Endothelial cell of umbilical vein (primary cell): ENCODE measurements at places on chromosomes 3 and 15. TPM values are rescaled to one million over a fixed set of nuclear protein-coding genes. Genes with fewer than 3 reads are reported as not detected.

The METTL6 gene
- 11.7 and 19.5 TPM in 2 replicates for total RNA-seq

The SOX14 gene
- not detected in 2 replicates for total RNA-seq

DNA sequence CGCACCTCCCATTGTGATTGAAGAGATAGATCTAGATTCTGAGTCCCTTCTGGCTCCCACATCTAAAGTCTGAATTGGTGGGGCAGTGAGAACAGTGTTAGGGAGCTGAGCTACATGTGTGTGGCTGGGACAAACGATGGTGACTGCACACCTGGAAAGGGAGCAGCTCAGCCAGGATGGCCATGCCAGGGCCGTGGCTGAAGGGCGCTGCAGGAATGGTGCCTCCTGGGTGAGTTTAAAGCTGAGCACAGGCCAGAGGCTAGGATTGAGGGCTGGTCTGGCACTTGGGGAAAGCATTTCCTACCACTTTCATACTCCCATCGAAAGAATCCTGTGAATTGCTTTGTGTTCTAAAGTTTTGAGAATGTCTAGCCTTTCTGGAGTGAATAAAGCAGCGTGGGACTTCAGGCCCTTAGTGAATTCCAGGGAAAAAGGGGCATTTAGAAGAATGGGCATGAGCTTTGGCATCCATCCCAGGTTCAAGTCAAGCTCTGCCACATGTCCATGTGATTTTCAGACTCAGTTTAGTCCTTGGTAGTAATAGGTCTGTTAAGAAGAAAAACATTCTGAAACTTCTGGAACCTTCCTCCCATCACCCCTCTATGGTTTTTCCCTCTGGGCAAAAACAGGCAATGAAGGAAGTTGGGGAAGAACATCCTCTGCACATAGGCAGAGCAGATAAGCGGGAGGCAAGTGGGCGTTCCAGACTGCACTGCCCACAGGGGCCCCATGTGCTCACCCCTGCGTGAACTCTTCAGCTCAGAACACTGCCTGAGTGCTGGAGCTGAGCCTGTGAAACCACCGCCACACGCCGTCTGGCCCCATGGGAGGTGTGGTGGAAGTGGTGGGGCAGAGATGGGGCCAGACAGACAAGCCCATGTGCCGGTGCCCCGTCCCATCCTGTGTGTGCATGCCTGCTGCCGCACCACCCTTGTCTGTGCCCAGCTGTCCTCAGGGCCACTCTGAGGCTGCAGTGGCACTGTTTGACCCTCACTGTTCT, 12.9 kb upstream of the CPNE9 start:
- DNase-seq: no peak
- H3K27ac ChIP-seq: no peak overlapping the region
- no peak overlapping the region for H3K4me3 ChIP-seq
- H3K36me3 ChIP-seq: peaks cover 2% of the 10 kb centered on the region
- no peaks in the 10 kb centered on the region for H3K27me3 ChIP-seq

- H3K4me1 ChIP-seq: no peaks in the 10 kb centered on the region
- H3K27ac ChIP-seq: no peak overlapping the region
- H3K4me3 ChIP-seq: no peak overlapping the region
- no peaks in the 10 kb centered on the region for H3K27me3 ChIP-seq
- DNase-seq: no peak
Observed at GRCh38 chr15:66481107-66481856, 16.3 kb downstream of the SNAPC5 start.

DNA sequence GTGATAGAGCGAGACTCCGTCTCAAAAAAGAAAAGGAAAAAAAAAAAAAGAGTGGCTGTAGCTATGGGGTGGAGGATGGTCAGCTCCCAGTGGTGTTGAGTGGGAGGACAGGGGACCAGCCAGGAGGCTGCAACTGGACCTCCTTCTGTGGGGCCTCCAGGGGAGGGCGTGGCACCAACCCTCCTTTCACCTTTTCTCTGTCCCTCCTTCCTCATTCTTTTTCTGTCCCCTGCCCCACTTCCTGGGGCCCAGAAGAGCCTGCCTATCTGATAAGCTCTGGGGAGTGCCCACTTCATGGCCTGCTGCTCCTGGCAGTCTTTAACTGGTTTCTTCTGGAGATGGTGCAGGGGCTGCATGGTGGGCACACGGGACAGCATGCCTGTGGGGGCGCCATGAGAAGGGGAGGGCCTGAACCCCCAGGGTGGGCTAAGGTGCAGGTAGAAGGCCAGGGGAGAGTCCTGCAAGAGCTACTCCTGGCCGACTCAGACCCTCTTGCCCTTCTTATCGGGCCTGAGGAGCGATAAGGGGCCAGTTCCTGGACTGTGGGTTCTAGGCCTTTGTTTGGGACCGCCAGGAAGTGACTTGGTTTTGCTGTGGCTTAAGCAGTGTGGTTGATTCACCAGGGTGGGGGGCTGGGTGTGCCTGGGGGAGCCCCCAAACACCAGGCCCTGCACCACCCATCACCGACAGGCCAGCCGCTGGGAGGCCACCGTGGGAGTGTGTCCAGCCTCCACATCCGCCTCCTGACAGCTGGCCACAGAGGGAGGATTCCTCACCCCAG, 49.4 kb upstream of the FLNB start:
- H3K27me3 ChIP-seq: no peaks in the 10 kb centered on the region
- H3K36me3 ChIP-seq: no peaks in the 10 kb centered on the region
- H3K4me1 ChIP-seq: peaks cover 27% of the 10 kb centered on the region
- H3K27ac ChIP-seq: no peak overlapping the region
- peak; percentile 48 for DNase-seq

- no peak for DNase-seq
- no peaks in the 10 kb centered on the region for H3K27me3 ChIP-seq
- H3K27ac ChIP-seq: no peak overlapping the region
Observed at GRCh38 chr3:129059311-129059958, 1.1 kb upstream of the GP9 start.

DNA sequence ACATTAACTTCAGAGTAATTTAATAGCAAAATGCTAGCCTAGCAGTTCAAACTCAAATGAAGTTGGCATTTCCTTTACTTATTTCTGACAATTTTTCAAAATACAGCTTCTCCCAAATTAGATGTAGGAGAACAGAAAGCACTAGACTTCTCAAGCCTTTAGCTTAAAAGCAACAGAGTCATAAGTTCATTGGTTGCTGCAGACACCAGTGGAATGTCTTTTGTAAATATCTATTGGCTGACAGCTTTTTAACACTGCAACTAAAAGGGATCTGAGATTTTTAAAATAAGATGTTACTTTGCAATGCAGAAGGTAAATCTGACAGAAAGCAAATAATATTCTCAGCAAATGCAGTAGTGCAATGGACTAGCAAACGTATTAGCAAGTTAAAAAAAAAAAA, 259.3 kb downstream of the TBL1XR1 start:
- no peaks in the 10 kb centered on the region for H3K27me3 ChIP-seq
- H3K27ac ChIP-seq: no peak overlapping the region
- H3K4me3 ChIP-seq: no peak overlapping the region
- H3K4me1 ChIP-seq: no peaks in the 10 kb centered on the region
- no peak for DNase-seq

DNA sequence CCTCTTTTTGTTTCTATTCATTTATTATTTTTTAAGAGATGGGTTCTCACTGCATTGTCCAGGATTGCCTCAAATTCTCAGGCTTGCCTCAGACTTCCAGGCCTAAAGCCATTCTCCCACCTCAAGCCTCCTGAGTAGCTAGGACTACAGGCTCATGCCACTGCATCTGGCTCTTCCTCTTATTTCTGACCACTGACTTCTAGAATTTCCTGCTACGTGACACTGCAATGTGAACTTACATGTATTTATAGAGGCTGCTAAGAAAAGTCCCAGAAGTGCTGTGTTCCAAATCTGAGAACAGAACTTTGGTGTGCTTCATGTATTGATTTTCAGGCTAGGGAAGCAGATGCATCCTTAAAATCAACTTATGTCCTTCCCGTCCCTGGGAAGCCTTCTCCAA, 407.4 kb downstream of the RSL24D1 start:
- H3K4me1 ChIP-seq: no peaks in the 10 kb centered on the region
- H3K36me3 ChIP-seq: no peaks in the 10 kb centered on the region
- no peak overlapping the region for H3K27ac ChIP-seq
- H3K4me3 ChIP-seq: no peak overlapping the region
- H3K27me3 ChIP-seq: no peaks in the 10 kb centered on the region

DNA sequence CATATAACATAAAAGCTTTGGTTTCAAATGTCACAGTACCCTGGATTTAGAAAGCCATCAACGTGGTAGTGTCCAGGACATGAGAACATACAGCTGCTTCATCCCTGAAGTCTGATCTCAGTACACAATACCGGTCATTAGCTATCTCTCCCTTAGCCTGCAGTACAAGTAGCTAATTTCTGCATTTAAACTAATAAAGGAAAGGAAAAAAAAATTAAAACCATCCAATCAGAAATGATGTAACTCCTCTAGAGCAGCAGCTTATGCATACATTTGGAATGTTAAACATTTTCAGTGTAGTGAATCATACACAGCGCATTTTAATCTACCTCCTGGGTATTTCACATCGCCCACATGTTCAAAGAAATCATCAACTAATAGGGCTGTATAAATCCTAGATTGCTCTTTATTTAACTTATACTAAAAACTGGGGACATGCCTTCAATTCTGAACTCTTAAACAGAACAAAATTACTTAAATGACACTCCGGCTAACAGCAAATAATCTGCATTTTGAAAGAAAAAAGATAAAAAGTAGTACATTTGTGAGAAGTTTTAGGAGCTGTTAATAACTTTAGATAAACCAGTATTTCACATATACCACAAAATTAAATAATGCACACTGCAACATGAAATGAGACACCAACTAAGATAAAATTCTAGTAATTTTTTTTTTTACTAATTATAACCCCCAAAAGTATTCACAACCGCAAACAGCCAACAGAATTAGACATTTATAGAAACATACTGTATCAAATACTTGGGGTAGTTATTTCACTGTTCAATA, 3.7 kb downstream of the IGF2BP2 start:
- peak; percentile 82 for DNase-seq
- peaks cover 53% of the 10 kb centered on the region for H3K4me1 ChIP-seq
- H3K27ac ChIP-seq: peak overlapping the region; percentile 84
- no peaks in the 10 kb centered on the region for H3K27me3 ChIP-seq
- no peaks in the 10 kb centered on the region for H3K36me3 ChIP-seq

DNA sequence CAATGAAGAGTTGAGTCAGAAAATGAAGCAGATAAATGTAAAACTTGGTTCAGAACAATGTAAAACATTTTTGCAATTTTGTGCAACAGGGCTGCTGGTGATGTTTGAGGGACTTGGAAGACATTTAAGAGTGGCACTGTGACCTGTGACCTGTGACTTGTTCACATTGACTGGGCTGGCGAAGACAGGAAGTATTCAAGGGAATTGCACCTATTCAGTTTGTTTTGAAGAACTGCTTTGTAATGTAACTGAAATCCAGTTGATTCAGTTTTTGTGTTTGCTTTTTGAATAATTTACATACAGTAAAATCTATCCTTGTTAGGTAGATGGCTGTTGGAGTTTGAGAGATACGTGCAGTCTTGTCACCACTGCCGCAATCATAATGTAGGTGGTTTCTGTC, 35.4 kb downstream of the MCTP2 start:
- DNase-seq: no peak
- no peaks in the 10 kb centered on the region for H3K27me3 ChIP-seq
- no peak overlapping the region for H3K4me3 ChIP-seq
- no peaks in the 10 kb centered on the region for H3K4me1 ChIP-seq
- H3K36me3 ChIP-seq: no peaks in the 10 kb centered on the region
- H3K27ac ChIP-seq: no peak overlapping the region

DNA sequence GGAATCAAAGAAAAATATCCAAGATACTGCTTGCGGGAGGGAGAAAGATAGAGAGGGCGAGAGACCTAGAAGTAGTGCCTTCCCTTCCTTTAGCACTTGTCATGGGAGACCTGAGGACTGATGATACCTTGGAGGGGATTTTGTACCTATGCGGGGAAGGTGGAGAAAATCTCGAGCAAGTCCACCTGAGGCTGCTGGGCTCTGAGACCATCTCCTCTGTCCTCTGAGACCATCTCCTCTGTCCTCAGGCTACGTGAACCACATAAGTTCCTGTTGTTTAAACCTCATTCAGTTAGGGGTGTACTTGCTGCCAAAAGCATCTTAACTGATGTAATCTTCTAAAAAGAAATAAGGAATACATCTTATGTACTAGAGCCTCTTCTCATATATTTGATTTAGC, 164.9 kb downstream of the NR2F2 start:
- no peak for DNase-seq
- no peak overlapping the region for H3K4me3 ChIP-seq
- H3K27me3 ChIP-seq: peaks cover 2% of the 10 kb centered on the region
- H3K36me3 ChIP-seq: no peaks in the 10 kb centered on the region
- H3K4me1 ChIP-seq: no peaks in the 10 kb centered on the region
